ENCODE measurements at places on chromosomes 2 and 18.

DNA sequence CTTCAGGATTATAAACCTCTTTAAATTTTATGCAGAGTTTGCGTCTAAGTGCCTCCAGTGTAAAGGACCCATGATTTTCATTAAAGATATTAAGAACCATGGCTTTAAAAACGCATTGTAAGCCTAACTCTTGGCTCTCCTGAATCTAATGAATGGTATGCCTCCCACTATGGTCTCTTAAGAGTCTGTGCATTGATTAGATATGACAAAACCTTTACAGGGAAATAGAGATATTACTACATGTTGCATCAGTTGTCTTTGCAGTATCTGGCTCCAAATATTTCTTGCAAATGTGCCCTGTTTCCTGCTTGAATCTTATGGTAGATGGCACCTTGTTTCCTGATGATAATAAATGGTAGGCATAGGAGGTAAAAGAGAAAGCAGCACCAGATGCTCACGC is 189.3 kb upstream of the FSHR start:
- DNase-seq, result no peak

- DNase-seq, result no peak
Observed at GRCh38 chr18:26549263-26550094, 1.1 kb upstream of the KCTD1 start.

DNA sequence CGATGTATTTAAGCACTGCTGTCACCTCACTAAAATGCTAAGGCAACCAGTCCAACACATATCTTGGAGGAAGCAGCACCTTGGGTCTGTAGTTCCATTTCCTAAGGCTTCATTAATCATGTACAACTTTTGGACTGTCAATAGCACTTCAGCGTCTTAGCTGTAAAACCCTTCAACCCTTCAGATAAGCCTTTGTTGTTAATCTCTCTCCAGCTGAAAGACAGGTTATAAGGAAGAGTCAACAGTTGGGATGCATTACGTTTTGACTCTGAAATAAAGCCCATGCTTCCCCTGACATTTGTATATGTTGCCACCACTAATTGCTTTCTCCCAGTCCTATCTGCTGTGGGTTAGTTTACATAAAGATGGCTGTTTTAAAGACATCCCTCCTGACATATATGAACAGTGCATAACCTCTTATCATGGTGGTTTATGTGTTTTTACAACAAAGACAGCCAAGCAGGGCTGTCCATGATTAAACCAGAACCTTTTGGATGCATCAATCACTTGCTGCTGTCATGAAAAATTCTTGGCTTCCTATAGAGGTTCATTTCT is 81.5 kb downstream of the EPHA4 start:
- DNase-seq, result no peak

DNA sequence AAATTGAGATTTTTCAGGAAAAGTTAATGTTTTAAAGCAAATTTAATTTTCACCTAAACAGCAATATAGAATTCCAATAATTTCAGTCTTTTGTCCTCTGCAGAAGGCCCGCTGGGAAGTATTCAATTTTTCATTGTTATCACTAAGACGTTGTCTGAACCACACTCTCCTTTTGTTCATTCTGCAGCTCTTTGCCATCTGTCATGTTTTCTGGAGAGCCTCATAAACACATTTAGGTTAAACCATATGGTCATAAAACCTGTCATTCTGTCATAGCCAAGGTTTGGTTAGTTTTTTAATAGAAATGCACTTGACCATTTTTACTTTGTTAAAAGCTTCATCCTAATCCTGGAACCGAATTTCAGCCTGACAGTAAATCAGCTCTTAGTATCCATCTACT is 54.0 kb upstream of the PGAP1 start:
- DNase-seq, result no peak

GRCh38 chr18:67789165-67789545 is 272.6 kb upstream of the DSEL start:
- no peak for DNase-seq

- no peak for DNase-seq
Observed at GRCh38 chr2:234952270-234953115, 676 bp downstream of the SH3BP4 start.

DNA sequence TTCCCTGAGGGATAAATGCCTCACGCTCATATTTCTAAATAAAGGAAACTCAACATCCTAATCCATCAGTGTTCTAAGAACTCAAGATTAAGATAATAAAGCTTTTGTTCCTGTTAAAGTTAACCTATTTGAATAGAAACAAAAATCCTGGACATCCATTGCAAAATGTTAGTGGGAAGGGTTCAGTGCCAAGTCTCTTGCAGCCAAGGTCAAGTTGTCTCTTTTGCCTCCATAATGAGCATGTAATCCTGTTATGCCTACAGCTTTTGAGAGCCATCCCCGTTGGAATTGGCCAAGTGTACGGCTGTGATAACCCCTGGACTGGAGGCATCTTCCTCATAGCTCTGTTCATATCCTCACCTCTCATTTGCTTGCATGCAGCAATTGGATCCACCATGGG is 51.3 kb upstream of the SLC14A1 start:
- no peak for DNase-seq

- DNase-seq, result no peak
Observed at GRCh38 chr2:170191166-170191866, 13.4 kb downstream of the MYO3B start.

- no peak for DNase-seq
Observed at GRCh38 chr2:205660521-205661124, 21.7 kb upstream of the NRP2 start.

- no peak for DNase-seq
Observed at GRCh38 chr18:44557616-44558151, 123.0 kb upstream of the SETBP1 start.

DNA sequence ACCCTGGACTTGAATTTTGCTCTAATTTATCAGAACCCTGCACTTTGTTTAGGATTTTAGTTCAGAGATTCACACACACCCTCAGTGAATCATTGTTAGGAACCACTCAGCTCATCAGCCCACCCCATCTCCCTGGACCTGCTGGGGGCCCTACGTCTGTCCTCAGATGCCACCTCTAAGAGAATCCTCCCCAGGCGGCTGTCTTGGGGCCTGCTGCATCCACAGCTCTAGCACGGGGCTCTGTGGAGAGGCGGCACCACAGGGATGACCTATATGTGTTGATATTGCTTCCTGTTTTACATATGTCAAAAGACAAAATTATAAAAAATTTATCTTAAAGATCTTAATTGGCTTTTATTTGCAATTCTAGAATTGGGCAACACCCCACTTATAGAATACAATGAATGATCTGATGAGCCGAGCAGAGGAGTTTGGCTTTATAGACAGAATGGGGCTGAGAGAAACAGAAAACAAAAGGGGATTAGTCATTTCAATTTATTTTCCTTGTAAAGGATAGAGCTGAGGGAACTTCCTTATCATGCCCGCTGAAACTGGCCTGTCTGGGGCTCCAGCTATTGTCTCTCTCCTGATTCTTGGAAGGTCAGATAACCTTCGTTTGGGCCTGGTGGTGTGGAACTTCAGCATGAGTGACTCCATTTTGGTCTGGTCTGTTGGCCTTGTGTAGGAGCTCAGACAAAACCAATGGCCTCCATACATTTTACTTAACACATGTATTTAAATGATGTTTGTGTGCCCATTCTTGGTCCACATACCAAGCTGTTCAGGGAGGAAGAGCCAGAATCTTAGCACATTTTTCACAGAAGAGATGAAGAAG is 1.4 kb downstream of the MYO7B start:
- no peak for DNase-seq

DNA sequence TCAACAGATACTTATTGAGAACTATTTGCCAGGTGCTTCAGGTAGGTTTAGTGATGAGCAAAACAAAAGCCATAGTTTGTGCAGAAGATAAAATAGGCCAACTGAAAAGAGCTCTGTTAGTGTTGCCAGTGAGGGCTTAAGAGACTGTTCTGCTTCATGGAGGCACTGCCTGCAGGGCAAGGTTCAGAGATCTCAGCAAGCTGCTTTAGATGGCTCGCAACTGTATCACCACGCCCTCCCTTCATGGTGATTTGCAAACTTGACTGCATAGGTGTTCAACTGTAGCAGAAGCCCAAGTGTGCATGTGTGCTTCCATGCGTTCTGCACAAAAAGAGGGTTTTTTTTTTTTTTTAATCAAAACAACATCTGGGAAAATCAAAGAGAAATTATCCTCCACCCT is 84.5 kb downstream of the RAPH1 start:
- DNase-seq, result no peak

- DNase-seq, result no peak
Observed at GRCh38 chr18:67425672-67426071, 90.8 kb downstream of the DSEL start.

DNA sequence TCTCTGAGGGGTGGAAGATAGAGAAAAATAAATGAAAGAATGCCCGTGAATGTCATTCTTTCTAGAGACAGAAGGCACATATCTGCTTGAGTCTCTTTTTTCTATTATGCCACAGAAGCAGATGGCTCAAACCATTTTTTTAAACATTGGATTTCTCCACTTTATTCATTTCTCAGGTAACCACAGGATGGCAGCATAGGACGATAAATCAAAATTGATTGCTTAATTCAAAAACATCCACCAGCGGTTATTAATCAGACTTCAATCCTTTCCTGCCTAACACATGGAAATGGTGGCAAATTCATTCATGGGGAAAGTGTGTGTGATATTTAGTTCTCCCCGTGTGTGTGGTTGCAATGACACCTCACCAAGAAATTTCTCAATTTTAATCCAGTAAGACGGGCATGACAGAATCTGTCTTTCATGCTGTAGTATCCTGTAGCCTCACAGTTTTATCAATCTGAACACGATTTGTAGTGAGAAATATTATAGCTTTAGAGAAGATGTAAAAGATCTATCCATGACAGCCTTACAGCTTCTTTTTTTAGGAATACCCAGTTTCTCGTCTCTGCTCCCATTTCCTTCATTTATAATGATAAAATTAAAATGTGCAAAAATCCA is 72.2 kb downstream of the DSC3 start:
- DNase-seq, result no peak

GRCh38 chr2:65922030-65922429 is 489.6 kb upstream of the SPRED2 start:
- DNase-seq, result no peak

DNA sequence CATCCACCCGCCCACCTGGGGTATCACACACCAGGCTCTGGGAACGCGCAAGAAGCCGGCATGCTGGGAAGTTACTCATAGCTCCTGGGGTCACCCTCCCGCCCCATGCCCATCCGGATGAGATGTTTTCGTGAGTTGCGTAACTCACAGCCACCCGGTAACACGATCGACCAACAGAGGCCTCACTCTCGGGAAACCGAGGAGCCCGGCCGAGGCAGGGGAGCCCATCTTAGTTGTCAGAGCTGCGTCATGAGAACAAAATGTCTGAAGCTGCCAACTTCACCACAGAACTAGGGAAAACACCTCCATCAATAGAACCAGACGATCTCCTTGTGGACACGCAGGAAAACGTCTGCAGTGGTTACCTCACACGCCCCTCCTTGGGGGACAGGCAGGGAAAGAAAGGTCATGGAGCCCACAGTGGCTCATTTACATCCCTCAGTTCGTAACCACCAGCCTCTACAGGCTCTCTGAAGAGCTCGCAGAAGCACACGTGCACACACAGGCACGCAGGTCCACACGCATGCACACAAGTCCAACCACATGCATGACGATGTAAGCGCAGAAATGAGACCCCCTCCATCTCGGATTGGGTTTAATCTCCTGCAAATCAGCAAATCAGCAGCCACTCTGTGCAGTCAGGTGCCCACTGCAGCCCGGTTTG is 26.2 kb downstream of the ADI1 start:
- no peak for DNase-seq

GRCh38 chr2:26122630-26123029 is 50.3 kb upstream of the GAREM2 start:
- no peak for DNase-seq

DNA sequence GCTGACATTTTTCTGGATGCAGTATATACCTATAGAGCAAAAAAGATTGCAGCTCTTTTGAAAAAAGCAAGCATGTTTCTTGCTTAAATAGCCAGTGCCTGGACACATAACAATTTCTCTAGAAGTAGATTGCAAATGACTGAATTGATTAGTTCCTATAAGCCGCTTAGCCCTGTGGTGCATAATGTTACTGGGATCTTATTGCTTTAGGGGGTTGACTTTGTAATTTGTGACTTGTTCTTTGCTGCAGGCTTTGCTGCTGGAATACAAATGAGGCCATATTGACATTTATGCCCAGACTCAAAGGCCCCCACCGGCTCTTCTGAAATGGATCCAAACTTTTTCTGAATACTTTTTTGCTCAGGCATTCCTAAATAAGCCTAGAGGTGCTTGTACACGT is 182.6 kb downstream of the SH3BP4 start:
- no peak for DNase-seq

GRCh38 chr2:224769489-224769888 is 53.3 kb upstream of the CCDC195 start:
- DNase-seq, result no peak
